RKO (cell line): ENCODE measurements at places on chromosomes 3 and 15.

DNA sequence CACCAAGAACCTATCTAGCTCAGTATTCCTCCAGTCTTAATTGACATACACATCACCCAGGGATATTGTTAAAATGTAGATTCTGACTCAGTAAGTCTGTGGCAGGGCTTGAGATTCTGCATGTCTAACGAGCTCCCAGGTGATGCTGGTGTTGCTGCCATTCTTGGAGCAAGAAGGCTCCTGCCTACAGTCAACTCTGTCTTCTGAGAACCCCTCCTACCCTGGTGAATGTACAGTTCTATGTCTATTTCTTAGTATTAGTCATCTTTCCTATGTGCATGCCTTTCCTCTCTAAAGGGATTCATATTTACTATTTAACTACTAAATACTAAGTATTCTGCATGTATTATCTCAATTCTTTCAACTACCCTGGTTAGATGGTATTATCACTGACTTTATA is 268.7 kb downstream of the EDEM1 start:
- peak; percentile 0 for DNase-seq

DNA sequence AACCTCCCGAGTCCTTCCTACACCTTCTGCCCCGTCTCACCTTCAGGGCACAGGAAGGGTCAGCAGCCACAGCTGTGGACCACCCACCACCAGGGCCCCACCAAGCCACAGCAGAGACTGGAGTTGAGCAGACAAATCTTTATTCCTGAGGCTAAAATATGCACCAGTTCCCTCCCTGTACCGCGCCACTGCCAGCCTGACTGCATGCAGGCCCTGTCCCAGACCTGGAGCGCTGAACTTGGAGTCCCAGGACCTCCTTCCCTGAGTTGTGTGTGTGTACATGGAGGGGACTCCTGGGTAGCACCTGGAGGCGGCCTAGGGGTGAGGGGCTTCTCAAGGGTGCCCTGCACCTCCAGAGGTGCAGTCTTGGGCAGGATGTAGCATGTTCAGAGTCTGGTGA is 4.0 kb upstream of the TMEM89 start:
- no peak for DNase-seq

DNA sequence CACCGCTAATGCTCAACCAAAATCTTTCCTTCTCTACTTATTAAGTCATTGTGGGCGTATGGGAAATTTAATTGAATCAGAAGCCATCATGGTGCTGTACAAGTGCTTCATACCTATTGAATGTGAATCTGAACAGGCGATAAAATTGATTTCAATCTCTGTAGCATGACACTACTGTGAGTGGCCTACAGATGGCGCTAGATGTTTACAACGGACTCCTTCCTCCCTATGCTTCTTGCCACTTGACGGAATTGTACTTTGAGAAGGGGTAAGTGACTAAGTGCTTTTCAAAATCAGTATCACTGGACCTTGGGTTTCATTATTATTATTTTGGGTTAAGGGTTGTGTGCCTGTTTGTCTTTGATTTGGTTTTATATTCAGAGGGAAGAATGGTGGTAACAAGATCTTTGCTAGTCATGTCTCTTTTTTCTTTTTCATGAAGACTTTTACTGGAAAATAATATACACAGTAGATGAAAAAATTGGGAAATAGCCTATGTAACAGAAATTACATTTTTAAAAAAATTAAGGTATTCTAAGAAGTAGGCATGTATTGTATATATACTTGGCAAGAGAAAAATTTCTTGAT is 35.4 kb downstream of the ACP3 start:
- DNase-seq: peak; percentile 80

GRCh38 chr15:70258369-70259027 is 160.8 kb upstream of the TLE3 start:
- no peak for DNase-seq

- DNase-seq: no peak
These were observed 60.2 kb upstream of the ARHGEF26 start for GRCh38 chr3:154061001-154061370.

- no peak for DNase-seq
These were observed 106.8 kb downstream of the SEMA6D start for GRCh38 chr15:47824147-47824546.

DNA sequence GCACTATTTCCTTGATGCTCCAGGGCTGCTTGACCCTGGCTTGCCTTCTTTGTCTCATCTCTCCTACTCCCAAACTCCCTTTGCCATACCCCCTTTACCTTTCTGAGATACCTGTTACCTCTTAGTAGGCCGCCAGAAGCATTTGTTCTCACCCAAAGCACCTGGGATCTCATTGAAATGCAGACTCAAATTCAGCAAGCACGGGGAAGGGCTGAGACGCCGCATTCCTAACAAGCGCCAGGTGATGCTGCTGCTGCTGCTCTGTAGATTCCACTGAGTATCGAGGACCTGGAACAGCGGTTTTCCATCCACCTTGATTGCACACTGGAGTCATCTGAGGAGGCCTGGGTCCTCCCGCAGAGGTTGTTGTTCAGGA is 91.8 kb downstream of the TMEM266 start:
- DNase-seq: no peak

GRCh38 chr3:168570404-168571155 is 474.9 kb upstream of the GOLIM4 start:
- no peak for DNase-seq

DNA sequence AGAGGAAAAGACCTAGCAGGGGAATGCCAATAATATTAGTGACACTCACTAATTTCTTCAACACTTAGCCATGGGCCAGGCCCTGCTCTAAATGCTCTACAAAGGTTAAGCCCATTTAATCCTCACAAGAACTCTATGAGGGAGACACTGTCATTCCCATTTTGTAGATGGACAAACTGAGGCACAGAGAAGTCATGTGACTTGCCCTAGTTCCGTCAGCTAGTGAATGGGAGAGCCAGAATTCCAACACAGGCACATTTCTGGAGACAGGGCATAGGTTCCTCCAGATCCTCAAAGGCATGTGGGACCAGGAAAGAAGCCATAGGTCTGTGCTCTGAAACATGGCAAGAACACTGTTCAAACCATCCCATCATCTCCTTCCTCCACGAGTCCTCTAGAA is 31.5 kb downstream of the LOXL1 start:
- no peak for DNase-seq

GRCh38 chr15:69887553-69887952 is 210.2 kb downstream of the TLE3 start:
- no peak for DNase-seq

DNA sequence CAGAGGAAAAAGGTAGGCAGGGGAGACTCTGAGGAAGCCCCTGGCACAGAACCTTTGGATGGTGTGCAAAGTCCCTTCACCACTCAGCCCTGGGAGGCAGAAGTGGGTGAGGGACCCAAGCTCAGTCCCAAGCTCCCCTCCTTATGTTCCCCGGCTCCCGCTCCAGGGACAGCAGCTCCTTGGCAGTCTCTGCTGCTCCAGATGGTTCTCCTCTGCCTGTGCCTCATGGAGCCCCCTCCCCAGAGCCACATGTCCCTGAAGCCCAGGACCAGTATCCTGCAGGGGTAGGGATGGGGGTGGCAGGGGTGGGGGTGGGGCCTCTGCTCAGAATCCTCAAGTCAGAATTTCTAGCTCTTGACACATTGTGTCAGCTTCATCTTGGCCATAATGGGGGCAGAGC is 8.0 kb upstream of the CAMKV start:
- DNase-seq: no peak

- no peak for DNase-seq
These were observed 52.5 kb upstream of the OTOL1 start for GRCh38 chr3:161443921-161444693.

DNA sequence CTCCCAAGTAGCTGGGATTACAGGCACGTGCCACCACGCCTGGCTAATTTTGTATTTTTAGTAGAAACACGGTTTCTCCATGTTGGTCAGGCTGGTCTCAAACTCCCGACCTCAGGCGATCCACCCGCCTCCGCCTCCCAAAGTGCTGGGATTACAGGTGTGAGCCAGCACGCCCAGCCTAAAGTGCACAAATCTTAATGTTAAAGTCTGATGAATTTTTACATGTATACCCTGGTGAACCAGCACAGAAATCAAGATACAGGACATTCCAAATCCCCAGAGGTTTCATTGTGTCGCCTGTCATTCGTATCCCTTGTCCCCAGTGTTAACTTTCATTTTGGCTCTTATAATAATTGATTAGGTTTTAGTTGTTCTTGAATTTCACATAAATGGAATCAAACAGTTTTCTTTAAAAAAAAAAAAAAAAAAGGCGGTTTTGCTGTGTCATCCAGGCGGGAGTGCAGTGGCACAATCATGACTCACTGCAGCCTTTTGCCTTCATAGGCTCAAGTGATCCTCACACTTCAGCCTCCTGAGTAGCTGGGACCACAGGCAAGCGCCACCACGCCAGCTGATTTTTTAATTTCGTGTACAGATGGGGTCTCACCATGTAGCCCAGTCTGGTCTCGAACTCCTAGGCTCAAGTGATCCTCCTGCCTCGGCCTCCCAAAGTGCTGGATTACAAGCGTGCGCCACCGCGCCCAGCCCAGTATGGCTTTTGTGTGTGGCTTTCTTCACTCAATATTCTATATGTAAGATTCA is 1.5 kb upstream of the TM4SF19 start:
- peak; percentile 96 for DNase-seq

DNA sequence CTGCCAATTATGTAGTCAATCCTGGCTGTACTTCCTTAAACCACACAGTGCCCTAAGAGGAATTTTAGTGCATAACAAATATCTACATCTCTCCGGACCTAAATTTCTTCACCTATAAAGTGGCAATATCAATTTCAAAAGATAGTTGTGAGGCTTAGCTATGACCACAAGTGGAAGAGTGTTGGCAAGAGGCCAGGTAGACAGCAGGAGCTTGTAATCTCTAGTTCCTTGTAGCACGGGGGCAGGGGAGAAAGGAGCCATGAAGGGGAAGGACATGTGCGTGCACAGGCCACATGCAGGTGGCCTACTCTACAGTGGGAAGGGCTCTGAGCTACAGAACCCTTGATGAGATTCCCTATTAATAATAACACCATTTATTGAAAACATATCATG is 269.7 kb downstream of the ABHD5 start:
- peak; percentile 6 for DNase-seq

DNA sequence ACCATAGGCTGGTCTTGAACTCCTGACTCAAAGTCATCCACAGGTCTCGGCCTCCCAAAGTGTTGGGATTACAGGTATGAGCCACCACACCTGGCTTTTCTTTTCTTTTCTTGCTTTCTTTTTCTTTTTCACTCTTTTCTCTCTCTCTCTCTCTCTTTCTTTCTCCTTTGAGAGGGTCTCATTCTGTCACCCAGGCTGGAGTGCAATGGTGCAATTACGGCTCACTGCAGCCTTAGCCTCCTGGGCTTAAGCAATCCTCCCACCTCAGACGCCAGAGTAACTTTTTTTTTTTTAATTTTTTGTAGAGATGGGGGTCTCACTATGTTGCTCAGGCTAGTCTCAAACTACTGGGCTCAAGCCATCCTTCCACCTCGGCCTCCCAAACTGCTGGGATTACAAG is 133.1 kb upstream of the UBE2E1 start:
- no peak for DNase-seq

GRCh38 chr15:34941185-34941698 is 28.3 kb downstream of the AQR start:
- DNase-seq: no peak

- DNase-seq: no peak
These were observed 18.1 kb upstream of the P2RY13 start for GRCh38 chr3:151347432-151347831.

DNA sequence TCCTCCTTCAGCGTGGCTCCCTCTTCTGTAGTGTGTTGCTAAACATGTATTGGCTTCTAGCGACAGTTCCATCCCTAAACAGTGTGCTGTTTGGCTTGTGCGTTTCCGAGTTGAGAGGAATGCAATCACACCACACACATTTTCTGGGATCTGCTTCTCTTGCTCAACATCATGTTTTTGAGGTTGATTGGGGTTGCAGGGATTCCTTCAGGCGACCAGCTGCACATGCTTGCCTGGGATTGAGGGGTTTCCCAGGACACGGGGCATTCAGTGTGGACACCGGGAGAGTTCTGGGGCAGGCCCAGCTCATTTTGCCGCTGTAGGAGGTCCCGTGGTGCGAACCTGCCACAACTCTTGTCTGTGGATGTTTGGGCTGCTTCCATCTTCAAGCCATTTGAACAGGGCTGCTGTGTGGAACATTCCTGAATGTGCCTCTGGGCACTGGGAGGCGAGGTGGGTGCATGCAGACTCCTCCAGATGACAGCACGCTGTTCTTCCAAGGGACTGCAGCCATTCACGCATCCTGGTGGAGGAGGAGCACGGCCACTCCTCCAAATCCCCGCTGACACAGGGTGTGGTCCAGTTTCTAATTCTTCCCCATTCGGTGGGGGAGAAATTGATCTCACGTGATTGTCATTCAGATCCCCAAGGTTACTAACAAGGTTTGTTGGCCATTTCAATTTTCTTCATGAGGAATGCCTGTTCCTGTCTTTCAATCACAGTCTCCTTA is 82.8 kb downstream of the PLXNA1 start:
- no peak for DNase-seq

GRCh38 chr15:67240235-67241131 is 14.0 kb downstream of the AAGAB start:
- DNase-seq: peak; percentile 16

DNA sequence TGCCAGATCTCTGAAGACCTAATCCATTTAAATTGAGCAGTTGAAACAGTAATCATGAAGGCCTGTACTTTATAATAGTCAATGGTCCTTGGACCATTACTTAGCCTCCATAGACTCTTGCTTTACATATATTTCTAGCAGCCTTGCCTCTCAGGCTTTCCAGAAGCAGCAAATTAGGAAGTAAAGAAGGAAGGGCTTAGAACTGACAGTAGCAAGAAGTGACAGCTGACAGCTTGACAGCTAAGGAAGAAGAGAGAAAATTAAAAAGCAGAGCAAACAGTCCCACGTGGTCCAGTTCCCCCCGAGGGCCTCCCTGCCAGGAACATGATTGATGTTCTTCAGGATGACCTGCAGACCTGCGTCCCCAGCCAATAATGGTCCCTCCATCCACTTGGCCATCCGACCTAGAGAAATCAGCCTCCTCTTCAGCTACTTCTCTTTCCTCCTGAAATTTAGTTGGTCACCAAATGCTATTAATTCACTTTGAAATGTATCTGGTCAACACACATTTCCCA is 15.0 kb upstream of the PSMD6 start:
- DNase-seq: no peak

GRCh38 chr3:123788710-123789109 is 95.4 kb downstream of the MYLK start:
- DNase-seq: no peak

DNA sequence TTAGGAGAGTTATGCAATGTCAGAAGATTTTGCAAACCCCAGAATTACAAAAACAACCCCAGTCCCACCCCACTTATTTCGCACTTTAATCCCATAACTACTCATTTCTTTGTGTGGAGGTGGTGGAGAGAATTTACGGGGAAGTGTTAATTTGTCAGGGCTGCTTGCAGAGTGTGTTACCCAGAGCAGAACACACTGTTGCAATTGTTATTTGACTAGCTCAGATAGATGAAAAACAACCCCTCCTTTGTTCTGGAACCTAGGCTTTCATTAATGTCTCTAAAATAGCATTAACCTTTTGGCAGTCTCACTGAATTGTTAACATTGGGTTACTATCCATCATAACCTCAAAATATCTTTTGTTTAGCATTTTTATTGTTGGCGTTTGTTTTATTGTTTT is 55.8 kb upstream of the MINAR1 start:
- DNase-seq: no peak

- DNase-seq: no peak
These were observed 19.8 kb downstream of the CCR3 start for GRCh38 chr3:46261926-46262594.

- DNase-seq: no peak
These were observed 246.8 kb upstream of the STT3B start for GRCh38 chr3:31285833-31286486.
